ENCODE measurements at places on chromosomes 5 and 9.

DNA sequence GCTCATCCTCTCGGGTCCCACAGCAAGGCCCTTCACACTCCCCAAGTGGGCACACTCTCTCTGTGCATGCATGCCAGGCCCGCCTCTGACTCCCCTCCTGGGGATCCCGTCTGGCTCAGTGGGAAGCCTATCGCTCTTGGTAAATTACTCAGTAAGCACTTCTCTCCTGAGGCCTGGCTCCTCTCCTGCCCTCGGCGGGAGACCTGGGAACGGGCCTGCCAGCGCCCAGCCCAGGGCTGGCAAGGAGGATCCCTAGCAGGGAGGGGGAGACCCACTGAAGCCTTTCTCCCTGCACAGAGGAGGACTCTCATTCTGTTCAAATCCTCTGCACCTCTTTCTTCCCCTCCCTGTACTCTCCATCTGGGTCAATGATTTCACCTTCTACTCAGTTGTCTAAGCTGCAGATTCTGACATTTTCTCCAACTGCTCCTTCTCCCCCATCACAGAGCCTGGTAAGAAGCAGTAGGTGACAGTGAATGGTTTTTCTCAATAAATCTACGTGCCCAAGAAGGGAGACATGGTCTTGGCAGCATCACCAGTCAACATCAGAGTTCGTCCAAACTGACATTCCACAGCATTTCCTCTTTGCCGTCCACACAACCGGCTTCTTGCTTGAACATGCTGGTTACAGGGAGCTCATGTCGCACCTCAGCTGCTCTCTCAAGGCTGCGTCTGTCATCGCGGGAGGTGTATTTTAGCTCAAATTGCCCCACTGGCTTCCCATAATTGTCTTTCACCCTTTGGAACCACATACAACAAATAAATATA lies 81.9 kb downstream of the GPR21 start:
- no peak for DNase-seq

DNA sequence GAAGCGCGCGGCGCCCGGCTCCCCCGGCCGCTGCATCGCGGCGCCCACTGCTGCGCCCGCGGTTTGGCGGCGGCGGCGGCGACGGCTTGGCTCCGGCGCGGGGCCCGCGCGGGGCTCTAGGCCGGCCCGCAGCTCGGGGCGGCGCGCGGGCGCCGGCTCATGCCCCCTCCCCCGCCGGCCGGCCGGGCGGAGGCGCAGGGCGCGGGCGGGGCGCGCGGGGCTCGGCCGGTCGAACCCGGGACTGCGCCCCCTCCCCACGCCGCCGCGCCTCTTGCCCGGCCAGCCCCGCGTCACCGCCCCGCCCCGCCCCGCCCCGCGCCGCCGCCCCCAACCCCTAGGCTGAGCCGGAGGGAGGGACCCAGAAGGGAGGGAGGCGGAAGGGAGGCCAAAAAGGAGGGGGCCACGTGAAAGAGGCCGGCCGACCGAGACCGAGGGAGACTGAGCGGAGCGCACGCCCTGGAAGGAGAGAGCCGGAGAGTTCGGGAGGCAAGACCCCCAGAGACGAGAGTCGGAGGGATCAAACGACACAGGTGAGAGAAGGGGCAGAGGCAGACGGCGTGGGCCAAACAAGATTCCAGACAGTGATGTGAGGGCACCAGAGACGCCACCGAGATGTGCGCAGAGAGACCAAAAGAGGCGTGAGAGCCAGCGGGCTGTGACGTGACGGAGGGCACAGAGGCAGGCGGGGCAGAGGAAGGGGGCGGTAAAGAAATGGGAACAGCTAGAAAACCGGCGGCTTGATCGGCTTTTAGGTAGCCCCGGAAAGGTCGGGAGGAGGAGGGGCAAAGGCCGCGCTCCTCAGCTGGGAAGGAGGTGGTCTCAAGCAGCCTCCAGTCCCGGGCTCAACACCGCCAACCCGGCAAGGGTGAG lies at the start of gene BARX1:
Gene BARX1, minus strand, starts transcription at position 245 of the 870 bp plus-strand sequence. Its CDS starts 209 bp downstream, at position 36.
- DNase-seq, result no peak

GRCh38 chr5:179177711-179178575 lies 117.8 kb downstream of the ZNF354C start:
- DNase-seq, result no peak

GRCh38 chr5:107519900-107520354 lies 150.8 kb downstream of the EFNA5 start:
- no peak for DNase-seq

DNA sequence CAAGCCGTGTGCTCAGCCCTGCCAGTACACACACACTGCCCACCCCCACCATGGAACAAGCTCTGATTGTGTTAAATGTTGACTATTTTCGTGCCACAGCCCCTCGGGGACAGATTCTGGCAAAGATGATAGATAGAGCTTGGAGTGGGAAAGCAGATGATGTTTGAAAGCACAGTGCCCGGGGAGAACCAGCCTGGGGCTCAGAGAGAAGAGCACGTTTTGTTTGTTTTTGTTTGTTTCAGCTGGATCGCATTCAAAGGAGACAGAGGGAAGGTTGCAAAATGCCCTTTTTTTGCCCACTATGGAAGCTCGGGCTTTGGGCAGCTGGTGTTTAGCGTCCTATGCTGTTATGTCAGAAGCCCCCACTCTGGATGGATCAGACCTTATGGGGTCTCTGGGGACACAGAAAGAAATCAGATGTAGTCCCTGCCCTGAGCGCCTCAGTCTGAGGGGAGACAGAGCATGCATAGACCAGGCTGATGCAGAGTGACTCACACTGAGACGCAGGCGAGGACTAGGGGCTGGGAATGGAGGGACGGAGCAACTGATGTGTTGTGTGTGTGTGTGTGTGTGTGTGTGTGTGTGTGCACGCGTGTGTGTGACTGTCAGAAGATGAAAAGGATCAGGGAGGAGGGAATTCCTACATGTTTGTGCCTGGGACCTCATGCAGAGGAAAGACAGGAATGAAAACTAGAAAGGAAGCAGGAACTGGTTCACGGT lies 229.7 kb downstream of the MELK start:
- no peak for DNase-seq

DNA sequence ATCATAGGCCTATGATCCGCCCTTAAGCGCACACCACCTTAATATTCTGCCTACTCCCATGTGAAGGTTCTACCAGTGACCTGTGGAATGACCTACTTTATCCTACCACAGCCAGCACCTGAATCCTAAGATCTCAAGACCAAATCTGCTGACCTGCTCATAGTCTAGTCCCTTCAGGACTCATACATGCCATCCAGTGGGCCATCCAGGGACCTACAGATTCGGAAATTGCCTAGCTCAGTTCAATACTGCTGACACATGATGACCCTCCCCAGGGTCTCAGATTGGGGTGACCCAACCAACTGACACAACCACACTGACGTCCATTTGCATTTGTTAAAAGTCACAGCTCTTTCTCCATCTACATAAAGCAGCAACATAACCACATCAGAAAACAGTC lies 443.8 kb upstream of the ST8SIA4 start:
- no peak for DNase-seq

DNA sequence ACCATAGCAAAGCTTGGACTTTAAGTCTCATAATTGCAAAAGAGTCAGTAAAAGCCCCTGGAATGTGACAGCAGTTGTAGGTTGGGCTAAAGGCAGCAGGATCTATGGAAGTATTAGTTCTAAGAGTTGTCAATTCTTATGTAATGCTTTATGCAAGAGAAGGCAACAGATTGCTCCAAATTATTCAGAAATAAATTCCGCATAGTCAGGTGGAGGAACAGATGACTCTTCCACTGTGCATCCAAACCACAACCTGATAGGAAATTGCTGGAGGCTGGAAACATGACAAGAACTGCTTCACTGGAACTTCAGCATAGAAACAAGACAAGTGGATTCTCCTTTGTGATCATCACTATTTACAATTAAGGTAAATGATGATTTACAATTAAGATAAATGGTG lies 101.0 kb downstream of the STARD4 start:
- no peak for DNase-seq

GRCh38 chr9:135729480-135729879 lies 27.5 kb downstream of the KCNT1 start:
- no peak for DNase-seq
